NCI-H226 (cell line): ENCODE measurements at places on chromosomes 16 and 17.

GRCh38 chr17:39171933-39172332, 6.0 kb upstream of the ARL5C start:
- DNase-seq, result no peak

DNA sequence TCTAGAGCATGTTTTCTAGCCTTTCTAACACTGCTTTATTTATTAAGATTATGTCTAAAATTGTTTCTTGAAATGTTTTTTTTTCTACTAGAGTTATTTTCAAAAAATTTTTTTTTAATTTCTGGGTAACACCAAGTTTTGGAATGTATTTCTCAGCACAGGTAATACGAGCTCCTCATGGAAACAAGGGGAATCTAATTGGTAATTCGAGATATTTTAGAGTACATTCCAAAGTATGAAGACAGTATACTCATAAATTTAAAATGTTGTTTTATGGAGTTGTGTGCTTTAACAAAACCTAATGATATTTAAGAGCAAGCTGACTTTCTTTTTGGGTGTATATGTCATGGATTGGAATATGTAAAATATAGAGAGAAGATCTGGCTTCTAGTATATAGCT, 42.4 kb downstream of the OMG start:
- DNase-seq, result no peak

- no peak for DNase-seq
Observed at GRCh38 chr17:4937553-4937952, 2.3 kb downstream of the SLC25A11 start.

DNA sequence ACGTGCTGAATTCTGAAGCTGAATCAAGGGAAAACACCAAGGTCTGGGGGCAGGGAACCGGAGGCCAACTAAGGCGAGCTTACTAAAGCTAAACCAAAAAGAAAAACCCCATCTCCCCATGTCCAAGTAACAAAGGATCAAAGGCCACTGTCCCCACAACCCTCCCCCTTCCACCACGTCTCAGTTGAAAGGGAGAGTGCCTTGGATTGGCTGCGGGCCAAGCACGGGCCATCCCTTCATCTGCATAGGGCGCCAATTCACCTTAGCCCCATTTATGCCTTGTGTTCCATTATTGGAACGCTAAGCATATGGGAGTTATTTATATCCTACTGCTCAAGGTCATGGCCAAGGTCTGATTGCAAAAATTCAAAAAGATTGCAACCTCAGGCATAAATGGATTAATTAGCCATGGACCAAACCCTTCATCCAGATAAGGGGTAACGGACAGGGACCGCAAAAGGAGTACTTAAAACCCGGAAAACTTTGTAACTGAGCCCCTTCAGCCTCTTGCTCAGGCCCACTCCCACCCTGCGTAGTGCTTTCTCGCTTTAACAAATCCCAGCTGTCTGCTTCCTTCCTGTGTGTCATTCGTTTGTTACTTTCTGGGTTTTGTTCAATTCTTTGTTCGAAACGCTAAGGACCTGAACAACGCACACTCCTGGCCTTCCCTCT, 740 bp upstream of the ATP6V0D1 start:
- DNase-seq, result no peak

DNA sequence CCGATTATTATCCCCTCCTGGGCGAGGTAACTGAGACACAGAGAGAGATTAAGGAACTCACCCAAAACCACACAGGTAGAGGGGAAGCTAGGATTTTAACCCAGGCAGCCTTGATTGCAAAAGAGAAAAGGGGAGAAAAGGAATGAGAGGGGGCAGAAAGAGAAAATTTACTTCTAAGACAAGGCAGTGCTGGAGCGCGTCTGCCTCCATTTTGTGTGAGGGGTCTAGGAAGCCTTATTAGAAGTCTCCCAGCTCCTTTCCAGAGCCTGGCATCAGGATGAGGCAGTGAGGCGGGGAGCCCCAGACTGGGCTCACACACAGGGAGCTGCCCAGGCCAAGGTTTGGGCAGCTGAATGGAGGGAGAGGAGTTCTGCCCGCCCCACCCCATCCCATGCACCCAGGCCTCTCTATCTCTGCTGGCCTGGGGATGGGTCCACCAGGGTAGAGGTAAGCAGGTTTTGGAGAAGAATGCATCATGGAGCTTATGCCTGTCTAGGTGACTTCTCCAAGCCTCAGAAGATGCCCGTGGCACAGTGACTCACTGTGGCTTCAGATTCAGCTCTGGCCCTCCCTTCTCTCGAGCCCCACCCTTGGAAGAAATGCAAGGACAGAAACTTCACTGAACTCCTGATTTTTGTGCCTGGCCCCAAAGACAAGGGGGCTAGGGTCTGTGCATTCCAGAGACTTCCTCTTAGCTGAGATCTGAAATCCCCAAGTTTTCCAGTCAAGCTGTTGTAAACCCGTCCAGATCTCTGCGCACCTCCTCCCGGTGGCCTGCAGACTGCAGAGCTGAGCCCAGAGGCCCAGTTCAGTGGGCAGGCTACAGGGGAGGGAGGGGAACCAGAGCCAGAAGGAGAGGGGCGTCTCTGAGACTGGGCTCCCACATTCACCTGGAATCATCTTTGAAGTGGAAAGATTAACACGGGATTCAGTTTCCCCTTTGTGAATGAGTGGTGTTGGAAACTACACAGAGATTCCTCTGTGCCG, 95.1 kb upstream of the CDH5 start:
- no peak for DNase-seq

GRCh38 chr17:8821446-8822105, 22.4 kb upstream of the MFSD6L start:
- no peak for DNase-seq

DNA sequence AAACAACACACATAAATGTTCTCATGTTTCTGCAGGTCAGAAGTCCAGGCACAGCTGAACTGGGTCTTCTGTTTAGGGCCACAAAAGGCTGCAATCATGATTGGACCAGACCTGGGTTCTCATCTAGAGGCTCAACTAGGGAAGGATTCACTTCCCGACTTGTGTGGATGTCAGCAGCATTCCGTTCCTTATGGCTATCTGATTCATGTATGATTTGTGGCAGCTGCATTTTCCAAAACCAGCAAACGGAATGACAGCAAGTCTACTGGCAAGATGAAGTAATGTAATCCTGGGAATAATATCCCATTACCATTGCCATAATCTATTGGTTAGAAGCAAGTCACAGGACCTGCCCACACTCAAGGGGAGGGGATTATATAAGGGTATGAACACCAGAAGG, 22.1 kb downstream of the CEP112 start:
- DNase-seq, result no peak
